ENCODE measurements at places on chromosomes 11 and 22.

DNA sequence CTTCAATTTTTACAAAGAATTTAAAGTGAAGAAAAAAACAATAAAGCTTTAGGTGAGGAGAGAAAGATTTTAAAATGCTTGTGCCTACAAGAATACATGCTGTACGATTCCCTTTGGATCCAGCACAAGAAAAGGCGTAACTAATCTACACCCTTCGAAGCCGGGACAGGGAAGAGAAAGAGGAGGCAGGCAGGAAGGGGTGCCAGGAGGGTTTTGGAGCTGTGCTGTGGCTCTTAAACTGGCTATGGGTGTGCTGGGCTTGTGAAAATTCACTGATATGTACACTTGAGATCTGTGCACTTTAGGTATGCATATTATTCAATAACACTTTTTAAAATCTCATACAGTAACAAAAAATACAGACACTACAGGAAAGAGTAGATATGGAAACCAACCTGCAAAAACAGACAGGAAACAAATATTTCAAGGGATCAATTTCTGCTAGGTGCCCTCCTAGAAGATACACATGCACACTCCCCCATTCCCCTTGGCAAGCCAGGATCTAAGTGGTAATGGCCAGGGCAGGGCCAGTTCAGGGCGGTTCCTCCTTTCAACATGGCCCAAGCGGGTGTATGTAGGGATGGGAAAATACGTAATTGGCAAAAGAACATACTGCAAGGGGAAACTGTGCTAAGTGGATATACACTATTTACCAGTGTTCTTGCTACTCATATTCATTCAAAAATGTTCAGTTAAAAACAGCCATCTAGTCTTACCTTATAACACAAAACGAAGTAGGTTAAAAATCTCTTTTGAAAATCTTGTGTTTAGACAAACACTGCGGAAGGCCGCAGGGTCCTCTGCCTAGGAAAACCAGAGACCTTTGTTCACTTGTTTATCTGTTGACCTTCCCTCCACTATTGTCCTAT is 54.2 kb downstream of the PACSIN2 start:
- no peak for DNase-seq

- DNase-seq = no peak
Measured at GRCh38 chr11:64027651-64028397, 7.9 kb upstream of the FLRT1 start.

DNA sequence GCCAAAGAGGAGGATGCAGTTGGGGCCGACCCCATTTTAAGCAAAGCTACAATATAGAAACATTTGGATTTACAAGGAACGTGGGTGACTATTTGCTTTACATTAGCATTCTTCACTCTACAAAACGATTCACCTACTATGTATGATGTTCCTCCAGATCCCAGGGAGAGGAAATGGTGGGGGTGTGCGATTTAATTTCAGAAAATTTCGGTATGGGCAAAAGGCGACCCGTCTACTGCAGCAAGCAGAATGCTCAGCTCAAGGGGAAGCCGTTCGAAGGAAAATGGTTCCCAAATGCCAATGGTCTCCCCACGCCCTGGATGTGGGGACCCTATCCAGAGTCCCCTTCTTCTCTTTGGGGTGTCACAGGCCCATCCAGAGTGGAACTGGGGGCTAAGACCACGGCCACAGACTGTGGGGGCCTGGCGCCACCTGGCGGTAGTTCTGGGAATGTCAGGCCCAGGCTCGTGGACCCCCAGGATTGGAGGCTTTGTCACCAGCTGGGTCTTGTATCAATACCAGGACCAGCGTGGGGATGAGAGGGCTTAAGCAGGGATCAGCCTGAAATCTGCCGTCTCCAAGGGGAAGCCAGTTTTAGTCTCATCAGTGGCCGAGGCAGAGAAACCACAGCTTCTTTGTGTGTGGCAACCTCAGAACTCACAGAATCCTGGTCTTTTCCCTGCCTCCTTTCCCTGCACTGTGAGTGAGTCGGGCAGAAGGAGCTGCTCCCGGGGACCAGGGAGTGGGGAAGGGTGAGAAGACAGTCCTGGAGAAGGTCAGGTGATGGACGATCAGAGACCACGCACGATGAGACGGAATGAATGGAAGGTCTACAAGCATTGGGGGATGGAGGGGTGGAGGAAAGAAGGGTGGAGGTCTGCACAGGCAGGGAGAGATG is 8.4 kb downstream of the LRRC10B start:
- no peak for DNase-seq

DNA sequence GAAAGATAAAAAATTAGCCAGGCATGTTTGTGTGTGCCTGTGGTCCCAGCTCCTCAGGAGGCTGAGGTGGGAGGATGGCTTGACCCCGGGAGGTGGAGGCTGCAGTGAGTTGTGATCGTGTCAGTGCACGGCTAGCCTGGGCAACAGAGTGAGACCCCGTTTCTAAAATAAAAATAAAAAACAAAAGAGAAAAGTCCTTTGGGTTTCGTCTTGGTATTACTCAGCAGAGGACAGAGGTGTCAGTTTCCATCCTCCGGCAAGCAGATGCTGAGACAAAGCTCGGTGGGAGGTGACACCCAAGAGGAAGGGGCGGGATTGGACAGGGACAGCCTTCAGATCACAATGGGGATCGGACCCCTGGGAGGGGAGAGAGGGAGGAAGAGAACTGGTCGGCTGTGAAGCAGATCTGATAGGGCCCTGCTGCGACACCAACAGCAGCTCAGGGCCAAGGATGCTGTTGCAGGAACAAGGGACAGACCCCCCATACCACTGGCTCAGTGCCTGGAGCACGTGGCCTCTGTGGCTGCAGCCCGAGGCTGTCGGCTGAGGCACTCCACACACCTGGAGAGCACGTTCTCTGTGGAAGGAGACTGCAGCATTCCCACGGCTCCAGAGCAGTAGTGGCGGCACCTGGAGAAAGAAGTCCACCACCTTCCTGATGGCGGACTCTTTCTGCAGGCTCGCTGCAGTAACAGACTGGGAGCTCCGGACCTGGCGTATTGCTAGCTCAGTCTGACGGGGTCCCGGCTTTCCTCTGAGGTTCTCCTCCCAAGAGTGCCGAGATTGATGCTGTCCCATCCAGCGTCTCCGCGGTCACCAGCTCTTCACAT is 5.2 kb upstream of the BID start:
- no peak for DNase-seq

DNA sequence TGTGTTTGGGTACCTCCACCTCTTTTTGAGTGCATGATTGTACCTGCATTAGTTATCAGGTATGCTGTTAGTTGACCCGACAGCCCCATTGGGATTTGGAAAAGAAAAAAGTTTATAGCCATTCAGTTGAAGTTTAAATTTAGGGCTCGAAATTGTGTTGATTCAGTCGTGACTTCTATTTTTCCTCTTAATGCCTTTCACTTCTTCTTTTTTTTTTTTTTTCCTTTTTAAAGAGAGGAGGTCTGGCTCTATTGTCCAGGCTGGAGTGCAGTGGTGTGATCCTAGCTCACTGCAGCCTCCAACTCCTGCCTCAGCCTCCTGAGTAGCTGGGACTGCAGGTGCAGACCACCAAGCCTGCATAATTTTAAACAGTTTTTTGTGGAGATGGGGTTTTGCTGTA is 2.3 kb downstream of the STT3A start:
- no peak for DNase-seq

DNA sequence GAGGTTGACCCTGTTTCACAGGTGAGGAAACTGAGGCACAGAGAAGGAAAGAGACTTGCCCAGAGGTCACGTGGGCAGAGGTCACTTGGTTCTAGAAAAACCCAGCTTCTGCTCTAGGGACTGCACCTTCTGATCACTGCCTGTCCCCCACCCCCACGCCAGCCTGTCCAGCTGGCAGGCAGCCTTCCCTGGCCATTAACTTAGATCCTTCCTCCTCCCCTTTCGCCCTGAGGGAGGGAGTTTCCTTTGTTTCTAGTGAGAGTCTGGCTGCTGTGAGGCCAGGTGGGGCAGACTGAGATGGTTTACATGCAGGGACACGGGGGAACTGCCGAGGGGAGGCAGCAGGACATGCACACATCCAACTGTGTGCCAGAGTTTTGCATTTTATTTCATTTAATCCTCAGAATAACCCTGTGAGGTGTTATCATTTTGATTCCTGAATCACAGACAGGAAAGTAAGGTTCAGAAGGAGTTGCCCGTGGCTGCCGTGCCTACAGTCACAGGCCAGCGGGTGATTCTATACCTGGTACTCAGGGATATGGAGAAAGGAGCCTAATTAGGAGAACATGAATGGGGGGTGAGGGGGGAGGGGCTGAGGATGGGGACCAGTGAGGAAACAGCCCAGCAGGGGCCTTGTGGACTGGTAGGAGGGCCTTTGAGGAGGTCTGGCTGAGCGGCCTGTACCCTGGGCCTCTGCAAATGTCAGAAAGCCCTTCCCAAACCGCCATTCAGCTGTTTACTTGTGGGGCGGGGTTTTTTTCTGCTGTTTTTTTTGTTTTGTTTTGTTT is 3.4 kb downstream of the FAM83F start:
- no peak for DNase-seq

- no peak for DNase-seq
Measured at GRCh38 chr11:6531267-6531752, 34.2 kb downstream of the DNHD1 start.

DNA sequence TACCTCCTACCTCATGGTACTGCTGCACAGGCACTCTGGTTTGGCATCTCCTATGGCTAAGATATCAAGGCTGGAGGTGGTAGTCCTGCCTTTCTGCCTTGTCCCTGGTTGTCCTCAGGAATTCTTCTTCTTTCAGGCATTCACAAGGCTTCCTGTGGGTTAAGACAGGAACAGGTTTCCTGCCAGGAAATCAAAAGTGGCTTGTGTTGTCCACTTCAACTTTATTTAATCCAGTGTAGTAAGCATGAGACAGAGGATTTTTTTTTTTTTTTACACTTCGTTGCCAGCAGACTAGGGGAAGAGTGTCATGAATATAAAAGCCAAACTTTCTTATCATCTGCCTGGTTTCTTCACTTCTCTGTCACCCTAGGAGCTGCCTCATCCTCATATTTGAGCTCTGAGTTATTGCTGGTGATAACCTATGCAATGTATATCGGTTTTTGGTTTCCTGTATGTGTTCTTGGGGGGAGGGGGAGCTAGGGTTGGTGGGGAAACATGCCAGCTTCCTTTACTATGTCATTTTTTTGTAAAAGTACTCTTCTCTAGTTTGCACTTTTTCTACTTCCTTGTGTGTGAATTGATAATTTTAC is 50.2 kb downstream of the XKR3 start:
- no peak for DNase-seq

DNA sequence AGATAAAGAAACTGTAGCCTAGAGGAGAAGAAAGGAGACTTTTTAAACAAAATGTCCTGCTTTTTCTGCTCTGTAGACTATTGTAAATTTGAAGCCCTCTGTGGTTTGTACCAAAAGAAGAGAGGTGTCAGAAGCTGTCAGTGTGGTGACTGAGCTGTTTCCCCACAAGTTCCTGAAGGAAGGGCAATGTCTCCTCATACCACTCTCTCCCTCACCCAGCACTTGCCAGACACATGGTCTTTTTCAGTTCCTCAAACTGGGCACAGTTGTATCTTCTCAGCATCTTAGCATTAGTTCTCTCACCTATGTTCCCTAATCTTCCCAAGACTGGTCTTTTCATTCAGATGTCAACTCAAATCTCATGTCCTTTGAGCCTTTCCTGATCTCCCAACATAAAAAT is 4.3 kb downstream of the BCO2 start:
- no peak for DNase-seq

GRCh38 chr11:14443638-14444037 is 56.0 kb downstream of the COPB1 start:
- no peak for DNase-seq

GRCh38 chr11:95450547-95451123 is 219.6 kb upstream of the SESN3 start:
- DNase-seq = no peak

- DNase-seq = no peak
Measured at GRCh38 chr11:79080551-79080950, 360.3 kb downstream of the TENM4 start.

- no peak for DNase-seq
Measured at GRCh38 chr11:48095779-48096470, 115.6 kb downstream of the PTPRJ start.
